MM.1S (cell line): ENCODE measurements at places on chromosomes 1 and 21.

GRCh38 chr1:37353871-37354270 is 120.5 kb upstream of the ZC3H12A start:
- H3K27me3 ChIP-seq, result peaks cover 60% of the 10 kb centered on the region
- no peak overlapping the region for H3K27ac ChIP-seq
- H3K36me3 ChIP-seq, result no peaks in the 10 kb centered on the region
- no peak for DNase-seq
- no peak overlapping the region for H3K4me3 ChIP-seq

GRCh38 chr1:150577557-150578271 is 1.7 kb downstream of the MCL1 start:
- DNase-seq, result peak; percentile 41
- H3K36me3 ChIP-seq, result peaks cover 40% of the 10 kb centered on the region; the same call in 1 of the 2 replicates
- H3K27ac ChIP-seq, result peak overlapping the region; percentile 86
- peaks cover 46% of the 10 kb centered on the region for H3K4me1 ChIP-seq
- H3K4me3 ChIP-seq, result peak overlapping the region; percentile 84

GRCh38 chr21:42578761-42579415 is 65.2 kb downstream of the SLC37A1 start:
- H3K36me3 ChIP-seq, result no peaks in the 10 kb centered on the region
- peaks cover 100% of the 10 kb centered on the region for H3K27me3 ChIP-seq
- no peaks in the 10 kb centered on the region for H3K4me1 ChIP-seq
- no peak overlapping the region for H3K4me3 ChIP-seq
- no peak for DNase-seq

DNA sequence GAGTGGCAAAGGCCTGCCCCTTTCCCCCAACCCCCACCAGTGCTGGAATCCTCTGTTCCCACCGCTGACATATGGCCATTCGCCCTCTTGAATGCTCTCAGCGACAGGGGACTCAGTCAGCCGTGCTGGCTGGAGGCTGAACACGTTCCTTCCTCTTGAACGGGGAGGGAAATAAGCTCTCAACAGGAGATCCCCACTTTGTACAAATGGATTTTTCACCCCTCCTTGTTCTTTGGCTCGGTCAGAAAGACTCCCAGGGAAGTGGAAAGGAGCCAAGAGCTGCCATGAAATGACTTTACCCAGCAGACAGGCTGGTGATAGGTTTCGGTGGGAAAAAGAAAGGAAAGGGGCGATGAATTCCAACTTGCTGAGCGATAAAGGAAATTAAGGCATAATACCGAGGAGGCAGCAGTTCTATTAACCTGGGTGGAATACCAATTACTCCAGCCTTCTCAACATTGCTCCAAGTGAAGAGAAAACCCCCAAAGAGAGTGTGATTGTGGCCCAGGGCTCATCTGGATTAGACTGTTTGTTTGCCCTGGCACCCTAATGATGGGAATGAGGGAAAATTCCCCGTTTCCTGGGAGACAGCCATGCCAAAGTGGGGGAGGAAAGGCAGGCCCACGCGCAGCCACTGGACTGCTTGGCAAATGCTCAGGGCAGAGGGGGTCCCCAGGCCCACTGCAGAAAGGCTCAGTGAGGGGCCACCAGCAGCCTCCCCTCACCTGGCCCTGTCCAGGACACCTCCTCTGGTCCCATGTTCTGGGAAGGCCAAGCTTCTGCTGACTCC is 23.9 kb downstream of the LRP8 start:
- H3K4me1 ChIP-seq, result no peaks in the 10 kb centered on the region
- no peaks in the 10 kb centered on the region for H3K36me3 ChIP-seq
- H3K27ac ChIP-seq, result no peak overlapping the region
- H3K4me3 ChIP-seq, result no peak overlapping the region

GRCh38 chr1:29237852-29238619 is 1.7 kb downstream of the PTPRU start:
- no peak for DNase-seq
- H3K27me3 ChIP-seq, result peaks cover 78% of the 10 kb centered on the region
- H3K4me3 ChIP-seq, result no peak overlapping the region
- no peak overlapping the region for H3K27ac ChIP-seq
- peaks cover 8% of the 10 kb centered on the region for H3K4me1 ChIP-seq

GRCh38 chr1:202756391-202756790 is 46.1 kb upstream of the SYT2 start:
- H3K4me1 ChIP-seq, result no peaks in the 10 kb centered on the region
- H3K27me3 ChIP-seq, result no peaks in the 10 kb centered on the region
- H3K27ac ChIP-seq, result no peak overlapping the region

GRCh38 chr1:1069056-1069710 is 4.9 kb downstream of the RNF223 start:
- H3K27ac ChIP-seq, result peak overlapping the region; percentile 23; the same call in 1 of the 2 replicates
- peaks cover 1% of the 10 kb centered on the region; the same call in 1 of the 2 replicates for H3K4me1 ChIP-seq

DNA sequence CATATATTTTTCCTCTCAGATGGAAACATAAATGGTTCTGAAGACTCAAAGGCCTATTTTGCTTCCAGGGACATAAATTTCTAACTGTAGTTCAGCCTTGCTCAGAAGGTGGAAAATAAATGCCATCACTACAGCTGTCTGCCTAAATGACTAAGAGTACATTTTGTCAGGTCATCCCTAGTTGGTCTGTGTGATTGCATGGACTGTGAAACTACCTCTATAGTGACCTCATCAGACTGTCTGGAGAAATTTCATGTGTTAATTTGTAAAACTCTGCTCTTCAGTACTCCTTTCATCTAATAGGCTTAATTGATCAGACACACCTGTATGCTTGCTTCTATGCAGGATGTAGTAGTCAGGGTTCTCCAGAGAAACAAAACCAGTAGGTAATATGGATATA is 886.9 kb downstream of the AMY1C start:
- H3K36me3 ChIP-seq, result no peaks in the 10 kb centered on the region
- H3K4me1 ChIP-seq, result no peaks in the 10 kb centered on the region
- H3K27me3 ChIP-seq, result no peaks in the 10 kb centered on the region
- DNase-seq, result no peak

DNA sequence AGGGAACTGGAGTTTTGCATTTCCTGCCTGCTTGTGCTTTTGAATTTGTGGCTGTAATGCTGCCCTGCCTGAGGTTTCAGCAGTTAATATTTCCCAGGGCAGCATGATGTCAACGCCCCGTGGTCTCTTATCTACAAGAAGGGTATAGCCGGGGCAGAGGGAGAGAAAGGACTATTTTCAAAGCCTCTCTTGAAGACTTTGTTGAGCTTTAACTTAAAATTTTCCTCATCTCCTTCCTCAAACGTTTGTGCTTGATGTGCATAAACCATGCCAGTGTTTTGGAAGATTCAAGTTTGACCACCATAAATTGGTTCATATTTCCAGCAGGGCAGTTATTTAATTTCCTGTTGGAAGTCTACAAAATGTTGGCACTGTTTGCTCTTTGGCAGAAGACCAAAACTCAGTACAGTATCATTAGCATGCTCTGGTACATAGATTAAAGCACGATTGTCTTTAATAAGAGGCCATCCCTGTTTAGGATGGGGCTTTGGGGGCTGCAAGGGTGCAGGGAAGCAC is 43.4 kb downstream of the ROR1 start:
- H3K4me3 ChIP-seq, result no peak overlapping the region
- H3K4me1 ChIP-seq, result no peaks in the 10 kb centered on the region
- no peak overlapping the region for H3K27ac ChIP-seq
- H3K27me3 ChIP-seq, result no peaks in the 10 kb centered on the region
- H3K36me3 ChIP-seq, result no peaks in the 10 kb centered on the region
- no peak for DNase-seq

DNA sequence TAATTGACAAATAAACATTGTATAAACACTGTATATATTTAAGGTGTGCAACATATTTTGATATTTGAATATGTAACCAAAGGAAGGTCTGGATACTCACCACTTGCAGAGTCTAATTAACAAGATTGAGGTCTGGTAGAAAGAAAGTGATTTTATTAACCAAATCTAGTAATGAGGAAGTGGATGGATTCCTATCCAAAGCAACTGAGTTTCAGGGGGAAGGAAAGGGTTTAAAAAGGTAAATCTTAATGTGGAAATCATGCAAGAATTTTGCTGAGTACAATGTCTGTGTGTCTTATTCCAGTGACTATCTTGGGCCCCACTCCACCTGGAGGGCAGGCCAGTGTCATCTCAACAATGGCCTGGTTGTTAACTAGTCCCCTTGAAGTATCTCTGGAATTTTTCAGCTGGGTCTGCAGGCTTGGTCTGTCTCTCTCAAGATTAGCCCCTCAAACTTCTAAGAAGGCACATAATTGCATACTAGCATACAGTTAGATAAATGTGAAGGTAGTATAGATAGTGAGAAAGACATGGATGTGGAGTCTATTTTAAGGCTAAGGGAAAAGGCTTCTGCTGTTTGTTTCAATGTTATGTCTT is 262.7 kb upstream of the RGS18 start:
- no peak overlapping the region for H3K27ac ChIP-seq
- no peaks in the 10 kb centered on the region for H3K36me3 ChIP-seq
- H3K27me3 ChIP-seq, result no peaks in the 10 kb centered on the region
- no peaks in the 10 kb centered on the region for H3K4me1 ChIP-seq
- no peak overlapping the region for H3K4me3 ChIP-seq
